Stimulated activated CD8-positive, alpha-beta memory T cell treated with anti-CD3 and anti-CD28 coated beads, Interleukin-15, amount 100 ng/mL, for 24 hours (primary cell): ENCODE measurements at places on chromosomes 4 and X.

DNA sequence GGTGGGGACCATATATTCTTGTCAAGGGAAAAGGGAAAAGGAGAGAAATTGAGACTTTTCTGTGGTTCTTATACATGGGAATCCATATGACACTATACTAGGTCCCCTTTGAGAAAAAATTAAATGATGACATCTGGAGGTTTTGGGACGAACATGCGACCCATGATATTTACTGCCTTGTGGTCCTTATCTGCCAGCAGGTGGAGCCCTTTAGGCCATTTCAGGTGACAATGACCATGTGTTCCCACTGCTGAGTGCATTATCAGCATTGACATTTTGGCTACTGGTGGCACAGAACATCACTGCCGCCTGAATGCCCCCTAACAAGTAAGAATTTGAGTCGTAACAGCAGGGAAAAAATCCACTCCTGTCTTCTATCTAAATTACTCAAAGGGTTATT lies 843.4 kb downstream of the FSTL5 start:
- DNase-seq, result no peak

GRCh38 chr4:130186931-130187330 lies 1091.0 kb downstream of the C4orf33 start:
- DNase-seq, result no peak

DNA sequence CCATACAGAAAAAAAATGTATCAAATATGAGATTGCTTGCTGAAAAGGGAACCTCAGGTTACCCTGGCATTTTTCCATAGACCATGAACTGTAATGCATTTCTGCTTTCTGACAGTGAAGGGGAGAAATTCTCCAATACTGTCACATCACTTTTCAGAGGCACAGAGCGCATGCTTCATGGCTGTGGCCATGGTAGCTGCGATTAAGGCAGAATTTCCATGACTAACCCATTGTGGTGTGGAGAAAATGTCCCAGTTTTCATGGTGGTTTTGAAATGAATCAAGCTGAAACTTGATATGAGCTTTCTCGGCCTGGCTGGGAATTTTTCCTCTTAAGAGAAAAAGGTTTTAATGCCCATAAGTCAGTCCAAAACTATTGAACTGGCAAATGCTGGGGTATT lies 39.5 kb upstream of the MAP3K15 start:
- no peak for DNase-seq

DNA sequence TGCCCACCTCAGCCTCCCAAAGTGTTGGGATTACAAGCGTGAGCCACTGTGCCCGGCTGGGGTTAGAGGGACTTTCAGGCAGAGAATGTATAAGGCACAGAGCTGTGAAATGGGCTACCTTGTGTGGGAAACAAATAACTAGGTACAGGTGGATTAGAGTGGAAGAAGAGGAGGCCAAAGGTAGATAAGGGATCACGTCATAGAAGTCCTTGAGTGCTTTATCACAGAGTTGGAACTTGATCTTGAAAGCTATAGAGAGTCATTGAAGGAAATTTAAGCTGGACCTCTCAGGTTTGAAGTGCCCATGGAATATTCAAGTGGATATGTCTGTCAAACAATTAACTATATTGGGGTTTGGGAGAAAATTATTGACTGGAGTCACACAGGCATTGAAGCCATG lies 8.4 kb downstream of the N4BP2 start:
- no peak for DNase-seq

DNA sequence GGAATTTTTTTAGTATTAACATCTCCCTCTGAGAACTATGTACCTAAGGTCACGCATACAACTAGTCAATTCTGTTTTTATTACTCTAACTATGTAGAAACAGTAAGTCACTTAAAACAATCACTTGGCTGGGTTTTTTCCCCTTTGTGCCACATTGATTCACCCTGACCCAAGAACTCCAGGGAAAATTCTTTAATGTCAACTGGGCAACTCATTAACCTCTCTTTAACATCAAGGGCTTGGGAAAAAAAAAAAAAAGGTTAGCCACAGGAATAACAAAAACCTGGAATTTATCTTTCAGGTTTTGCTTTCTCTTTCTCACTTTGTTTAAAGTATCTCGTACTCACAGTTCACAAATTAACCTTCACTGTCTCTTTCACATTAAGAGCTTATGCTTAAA lies 8.1 kb downstream of the RPL9 start:
- DNase-seq, result no peak

- DNase-seq, result no peak
These were observed 283.4 kb downstream of the BCOR start for GRCh38 chrX:39814391-39814790.

- DNase-seq, result no peak
These were observed 20.3 kb downstream of the MEPE start for GRCh38 chr4:87853108-87853507.

- DNase-seq, result no peak
These were observed 46.1 kb downstream of the KLF3 start for GRCh38 chr4:38710053-38710452.

DNA sequence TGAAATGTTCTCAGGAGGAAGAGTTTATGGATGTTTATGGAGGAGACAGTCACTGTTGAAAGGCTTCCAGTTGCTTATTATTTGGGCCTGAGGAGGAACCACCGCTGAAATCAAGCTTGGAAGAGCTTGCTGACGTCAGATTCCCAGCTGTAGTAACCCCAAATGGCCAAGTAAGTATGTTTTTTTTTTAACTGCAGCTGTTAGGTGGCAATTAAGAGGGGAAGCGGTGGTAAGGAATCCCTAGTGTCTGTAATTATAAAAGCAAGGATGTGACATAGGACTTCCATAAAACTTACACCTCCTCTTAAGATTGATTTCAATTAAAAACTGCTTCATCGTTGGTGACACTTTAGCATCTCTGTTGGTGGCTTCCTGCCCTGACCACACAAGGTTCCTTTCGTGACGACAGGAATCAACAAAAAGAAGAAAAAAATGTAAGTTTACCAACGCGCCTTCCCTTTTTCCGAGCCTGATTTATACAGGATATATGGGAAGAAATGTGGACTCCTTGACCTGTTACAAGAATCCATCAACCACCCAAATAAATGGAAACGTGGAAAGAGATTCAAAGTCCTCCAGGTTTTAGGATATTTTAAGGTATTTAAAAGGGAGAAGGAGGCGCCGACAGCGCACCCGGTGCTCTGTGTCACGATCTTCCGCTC lies 884 bp downstream of the RELL1 start:
- no peak for DNase-seq

DNA sequence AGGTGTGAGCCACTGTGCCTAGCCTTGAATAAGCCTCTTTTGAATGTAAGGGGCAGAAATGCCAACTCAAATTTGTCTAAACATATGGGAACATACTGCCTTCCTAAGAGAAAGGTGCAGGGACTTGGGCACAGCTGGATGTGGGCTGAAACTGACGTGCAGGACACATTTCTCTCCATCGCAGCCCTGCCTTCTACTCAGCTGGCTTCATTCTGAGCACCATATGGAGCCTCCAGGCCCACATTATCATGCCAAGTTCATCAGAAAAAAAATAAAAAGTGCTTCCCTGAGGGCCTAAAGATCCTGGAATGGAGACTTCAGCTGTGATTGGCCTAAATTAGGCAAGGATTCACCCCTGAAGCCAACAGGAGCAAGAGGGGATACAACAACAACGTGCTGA lies 386.2 kb downstream of the RAB28 start:
- no peak for DNase-seq

DNA sequence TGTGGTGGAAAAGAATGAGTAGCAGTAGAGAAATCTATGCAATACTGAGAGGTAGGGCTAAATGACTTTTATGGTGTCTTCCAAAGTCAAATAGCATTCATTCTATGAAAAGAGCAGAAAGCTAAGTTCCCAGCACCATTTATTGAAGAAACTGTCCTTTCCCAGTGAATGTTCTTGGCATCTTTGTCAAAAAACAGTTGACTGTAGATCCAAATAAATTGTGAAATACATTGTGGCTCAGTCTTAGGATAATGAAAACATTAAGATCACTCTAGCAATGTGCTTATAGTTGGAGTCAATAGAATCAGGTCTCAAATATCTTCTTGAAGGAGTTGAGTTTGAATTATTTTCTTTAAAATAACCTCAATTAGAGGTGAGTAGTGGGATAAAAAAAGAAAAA lies 19.4 kb downstream of the AREG start:
- DNase-seq, result no peak

- no peak for DNase-seq
These were observed 19.6 kb downstream of the COX7B2 start for GRCh38 chr4:46889410-46889809.

DNA sequence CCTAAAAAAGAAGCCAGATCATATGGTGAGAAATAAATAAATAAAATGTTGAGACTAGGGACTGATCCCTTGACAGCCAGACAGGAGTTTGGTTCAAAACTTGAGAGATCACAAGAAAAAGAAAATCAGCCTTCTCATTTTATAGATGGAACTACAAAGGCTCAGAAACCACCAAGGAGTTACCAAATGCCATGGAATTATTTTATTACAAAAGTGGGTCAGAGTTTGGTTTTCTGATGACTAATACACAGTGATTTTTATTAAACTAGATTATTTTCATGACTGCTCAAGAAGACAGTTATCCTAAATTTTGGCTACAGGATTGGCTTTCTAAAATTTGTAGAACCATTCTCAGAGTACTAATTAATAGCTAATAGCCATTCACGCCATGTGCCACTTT lies 6.2 kb downstream of the CXCL1 start:
- no peak for DNase-seq

GRCh38 chrX:6644411-6644810 lies 109.5 kb upstream of the VCX3A start:
- no peak for DNase-seq

DNA sequence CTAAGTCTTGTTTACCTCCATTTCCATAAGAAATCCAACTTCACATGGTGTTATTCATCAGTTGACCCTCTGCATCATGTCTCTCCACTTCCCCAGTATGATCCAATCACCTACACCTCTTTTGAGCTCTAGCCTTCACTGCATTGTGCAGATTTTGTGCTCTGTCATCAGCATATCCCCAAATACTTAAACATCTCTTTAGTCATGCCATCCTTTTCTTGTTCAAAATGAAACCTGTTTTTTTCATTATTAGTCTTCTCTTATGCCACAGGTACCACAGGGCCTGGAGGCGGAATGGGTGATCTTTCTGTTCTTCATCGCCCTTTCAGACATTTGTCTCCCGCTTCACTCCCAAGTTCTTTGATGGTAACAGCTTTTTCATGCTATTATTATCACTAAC lies 382.7 kb upstream of the GALNTL6 start:
- no peak for DNase-seq

DNA sequence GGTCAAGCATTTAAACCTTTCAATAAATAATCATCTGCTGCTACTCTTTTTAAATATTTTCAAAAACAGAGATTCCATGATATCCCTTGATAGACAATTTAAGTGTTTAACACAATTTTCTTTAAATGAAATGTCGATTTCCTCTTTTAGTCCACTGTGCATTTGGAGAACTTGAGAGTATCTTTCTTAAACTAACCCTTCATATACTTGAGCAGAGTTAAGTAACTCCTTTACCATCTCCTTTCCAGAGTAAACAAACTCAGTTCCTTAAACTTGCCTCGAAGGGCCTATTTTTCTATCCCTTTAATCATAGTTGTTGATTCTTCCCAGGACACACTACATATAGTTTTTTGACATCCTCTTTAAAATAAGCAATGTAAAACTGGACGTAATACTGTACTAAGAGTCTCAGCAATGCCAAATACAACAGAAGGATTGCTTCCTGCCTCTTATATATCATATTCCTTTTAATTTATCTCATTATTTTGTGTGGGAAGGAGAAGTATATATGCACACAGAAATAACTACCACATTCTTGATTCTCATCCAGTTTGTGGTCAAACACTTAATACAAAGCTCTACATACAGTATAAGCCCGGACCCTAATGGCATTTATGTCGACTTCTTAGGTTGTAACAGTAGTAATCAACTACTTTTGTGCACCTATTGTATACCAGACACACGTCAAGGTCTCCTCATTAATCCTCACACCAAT lies 22.8 kb downstream of the RAB28 start:
- DNase-seq, result no peak

DNA sequence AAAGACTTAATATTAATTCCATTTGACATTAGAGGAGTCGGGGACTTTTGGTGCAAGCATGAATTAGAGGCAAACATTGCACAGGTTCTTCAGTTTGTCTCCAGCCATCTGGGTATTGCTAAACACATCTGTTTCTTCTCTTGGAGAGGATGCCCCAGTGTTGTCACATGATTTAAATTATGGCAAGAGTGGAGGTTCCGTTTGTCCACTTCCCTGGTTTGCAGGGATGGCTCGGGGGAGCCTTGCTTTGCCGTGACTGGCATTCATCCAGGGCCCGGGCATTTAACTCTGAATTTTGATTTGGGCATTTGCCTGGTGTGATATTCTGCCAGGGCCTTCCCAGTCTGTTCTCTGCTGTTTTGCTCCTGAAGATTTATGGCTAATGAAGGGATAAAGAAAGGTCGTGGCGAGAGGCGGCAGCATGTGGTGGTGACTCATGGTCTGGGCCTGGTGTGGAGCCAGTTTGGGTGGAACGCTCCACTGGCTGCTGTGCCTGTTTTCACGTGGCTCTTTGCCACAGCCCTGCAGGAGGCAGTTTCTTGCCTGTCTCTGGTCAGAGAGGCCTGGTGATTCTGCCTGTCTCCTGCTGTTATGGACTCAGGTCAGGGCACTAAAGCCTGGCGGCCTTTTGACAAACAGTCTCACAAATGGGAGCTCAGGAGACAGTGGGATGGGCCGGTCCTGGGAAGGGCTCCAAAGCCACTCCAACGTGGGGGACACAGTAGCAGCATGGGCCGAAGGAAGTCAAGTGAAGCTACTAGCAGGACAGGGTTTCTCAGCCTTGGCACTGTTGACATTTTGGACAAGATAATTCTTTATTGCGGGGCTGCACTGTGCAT lies 99.4 kb upstream of the PGRMC2 start:
- DNase-seq, result no peak

GRCh38 chr4:127250577-127250976 lies 382.2 kb upstream of the INTU start:
- DNase-seq, result no peak

GRCh38 chr4:115515366-115515765 lies 401.9 kb upstream of the NDST4 start:
- DNase-seq, result no peak

DNA sequence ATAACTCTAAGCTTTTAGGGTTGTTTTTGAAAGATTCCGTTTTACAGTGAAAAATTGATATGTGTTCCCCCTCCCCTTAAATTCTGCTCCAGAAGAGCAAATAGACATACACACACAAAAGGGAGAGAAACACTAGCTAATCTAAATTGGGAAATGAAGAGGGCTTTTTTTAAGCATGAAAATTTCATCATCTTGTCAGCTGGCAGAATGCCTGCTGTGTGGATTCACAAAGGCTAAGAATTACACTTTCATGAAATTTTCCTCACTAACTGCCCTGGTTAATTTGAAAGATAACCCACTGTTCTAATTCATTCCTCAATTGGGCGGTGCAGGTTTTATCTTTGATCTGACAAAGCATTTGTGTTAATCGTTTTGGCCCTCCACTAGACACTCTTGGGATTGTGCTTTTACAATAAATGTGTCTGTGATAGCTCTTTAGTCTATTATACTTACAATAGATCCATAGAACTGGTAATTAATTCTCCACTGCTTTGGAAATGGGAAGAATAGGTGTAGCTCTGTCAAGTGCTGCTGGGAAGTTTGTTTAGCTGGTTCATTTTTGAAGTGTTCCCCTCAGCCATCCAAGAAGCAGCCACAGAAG lies 152.9 kb downstream of the POLA1 start:
- no peak for DNase-seq

- DNase-seq, result no peak
These were observed 3.7 kb upstream of the RAB9A start for GRCh38 chrX:13685126-13685763.
